ENCODE measurements at places on chromosomes 6 and 20. TPM values are rescaled to one million over a fixed set of nuclear protein-coding genes. Genes with fewer than 3 reads are reported as not detected.
A peak's percentile ranks its signal among the peaks of the same experiment; 100 is the strongest.

GPSM3 gene
- 7.1 TPM for total RNA-seq

RAB5IF gene
- total RNA-seq = 217 TPM

DNA sequence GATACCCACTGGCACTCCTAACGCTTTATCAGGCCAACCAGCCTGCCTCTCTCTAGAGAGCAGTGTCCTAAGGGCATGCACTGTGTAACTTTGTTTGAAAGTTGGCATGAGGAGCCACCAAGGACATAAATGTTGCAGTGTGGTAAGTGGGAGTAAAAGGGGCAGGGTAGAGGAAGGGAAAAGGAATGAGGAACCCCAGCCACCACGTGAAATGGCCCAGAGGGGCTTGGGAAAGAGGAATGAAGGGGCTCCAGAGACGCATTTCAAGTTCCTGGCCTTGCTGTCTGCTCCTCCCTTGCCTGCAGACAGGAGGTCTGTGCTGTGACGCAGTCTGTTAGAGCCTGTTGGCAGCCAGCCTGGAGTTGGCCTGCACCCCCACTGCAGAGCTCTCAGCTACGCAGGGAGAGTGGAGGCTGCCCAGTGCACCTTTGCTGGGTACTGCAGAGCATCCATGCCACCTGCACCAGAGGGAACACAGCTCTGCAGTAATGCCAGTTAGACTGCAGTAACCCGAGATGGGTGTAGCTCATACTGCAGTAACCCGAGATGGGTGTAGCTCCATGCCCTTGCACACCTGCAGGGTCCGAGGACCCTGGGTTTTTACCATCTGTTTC lies 86.8 kb upstream of the SNAP25 start:
- H3K4me3 ChIP-seq = no peak overlapping the region
- no peaks in the 10 kb centered on the region for H3K4me1 ChIP-seq
- no peak overlapping the region for H3K27ac ChIP-seq
- peaks cover 57% of the 10 kb centered on the region for H3K27me3 ChIP-seq

- H3K27me3 ChIP-seq = no peaks in the 10 kb centered on the region
- H3K4me1 ChIP-seq = no peaks in the 10 kb centered on the region
- no peak for DNase-seq
- H3K27ac ChIP-seq = no peak overlapping the region
Measured at GRCh38 chr6:158255275-158255988, 56.8 kb upstream of the TULP4 start.

ADRM1 gene
- total RNA-seq = 487 TPM

GRCh38 chr6:23561732-23562131 lies 564.3 kb upstream of the NRSN1 start:
- H3K4me1 ChIP-seq = no peaks in the 10 kb centered on the region
- no peak for DNase-seq
- no peaks in the 10 kb centered on the region for H3K36me3 ChIP-seq
- H3K27me3 ChIP-seq = no peaks in the 10 kb centered on the region
- H3K27ac ChIP-seq = no peak overlapping the region

DNA sequence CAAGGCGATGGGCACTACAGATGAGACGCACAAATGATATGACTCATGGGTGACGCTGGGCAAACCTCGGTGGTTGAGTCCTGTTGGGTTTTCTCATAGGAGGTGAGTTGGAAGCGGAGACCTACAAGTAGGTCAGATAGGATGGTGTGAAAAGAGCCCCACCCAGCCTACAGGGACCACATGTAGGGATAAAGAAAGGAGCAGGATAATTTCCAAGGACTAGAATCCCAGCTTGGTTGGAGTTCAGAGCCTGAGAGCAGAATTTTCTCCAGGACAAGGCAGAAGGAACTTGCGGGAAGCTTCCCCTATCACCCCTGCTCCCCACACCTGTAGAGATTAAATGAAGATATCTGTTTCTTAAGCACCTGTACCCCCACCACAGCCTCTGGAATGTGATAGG lies 489.7 kb upstream of the CDH4 start:
- no peaks in the 10 kb centered on the region for H3K36me3 ChIP-seq
- H3K27me3 ChIP-seq = no peaks in the 10 kb centered on the region
- H3K4me3 ChIP-seq = no peak overlapping the region
- H3K27ac ChIP-seq = no peak overlapping the region

- H3K4me3 ChIP-seq = no peak overlapping the region
- peaks cover 10% of the 10 kb centered on the region for H3K27me3 ChIP-seq
- no peaks in the 10 kb centered on the region for H3K4me1 ChIP-seq
- H3K36me3 ChIP-seq = no peaks in the 10 kb centered on the region
Measured at GRCh38 chr6:107778265-107778664, 45.8 kb downstream of the SCML4 start.

GRCh38 chr20:41382791-41383305 lies 16.2 kb upstream of the EMILIN3 start:
- no peaks in the 10 kb centered on the region for H3K4me1 ChIP-seq
- no peaks in the 10 kb centered on the region for H3K36me3 ChIP-seq
- H3K27ac ChIP-seq = no peak overlapping the region
- no peak overlapping the region for H3K4me3 ChIP-seq
- no peak for DNase-seq

DNA sequence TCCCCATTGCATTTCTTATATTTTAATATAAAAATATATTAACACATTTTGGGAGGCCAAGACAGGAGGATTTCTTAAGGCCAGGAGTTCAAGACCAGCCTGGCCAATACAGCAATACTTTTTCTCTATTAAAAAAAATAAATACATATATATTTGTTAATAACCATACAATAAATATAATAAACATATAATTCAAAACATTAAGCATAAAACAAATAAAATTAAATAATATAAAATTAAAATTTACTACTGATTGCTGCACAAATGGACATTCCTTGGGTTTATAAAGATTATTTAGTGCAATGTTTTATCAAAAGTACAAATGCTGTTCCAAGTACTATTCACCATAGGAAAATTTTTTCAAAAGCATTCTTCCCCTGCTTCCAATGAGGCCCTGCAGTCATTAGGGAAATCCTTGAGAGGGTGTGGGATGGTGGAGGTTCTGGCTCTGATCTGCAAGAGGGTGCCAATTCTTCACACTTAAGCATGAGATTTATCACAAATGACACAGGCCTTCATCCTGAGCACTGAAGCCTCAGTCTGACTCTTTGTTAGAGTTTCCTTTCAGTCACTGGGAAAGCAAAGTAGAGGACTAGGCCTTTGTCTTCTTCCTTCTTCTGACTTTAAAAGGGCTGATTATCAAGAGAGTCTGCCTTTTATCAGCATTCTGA lies 596.7 kb downstream of the EPM2A start:
- no peak for DNase-seq
- H3K4me3 ChIP-seq = no peak overlapping the region
- H3K27ac ChIP-seq = no peak overlapping the region
- no peaks in the 10 kb centered on the region for H3K27me3 ChIP-seq
- no peaks in the 10 kb centered on the region for H3K36me3 ChIP-seq
- H3K4me1 ChIP-seq = no peaks in the 10 kb centered on the region

GRCh38 chr20:50338479-50339391 lies 148.1 kb downstream of the CEBPB start:
- no peaks in the 10 kb centered on the region for H3K36me3 ChIP-seq
- H3K4me1 ChIP-seq = peaks cover 6% of the 10 kb centered on the region
- no peak overlapping the region for H3K4me3 ChIP-seq
- no peak overlapping the region for H3K27ac ChIP-seq
- no peaks in the 10 kb centered on the region for H3K27me3 ChIP-seq

TSPO2 gene
- total RNA-seq = not detected

DNA sequence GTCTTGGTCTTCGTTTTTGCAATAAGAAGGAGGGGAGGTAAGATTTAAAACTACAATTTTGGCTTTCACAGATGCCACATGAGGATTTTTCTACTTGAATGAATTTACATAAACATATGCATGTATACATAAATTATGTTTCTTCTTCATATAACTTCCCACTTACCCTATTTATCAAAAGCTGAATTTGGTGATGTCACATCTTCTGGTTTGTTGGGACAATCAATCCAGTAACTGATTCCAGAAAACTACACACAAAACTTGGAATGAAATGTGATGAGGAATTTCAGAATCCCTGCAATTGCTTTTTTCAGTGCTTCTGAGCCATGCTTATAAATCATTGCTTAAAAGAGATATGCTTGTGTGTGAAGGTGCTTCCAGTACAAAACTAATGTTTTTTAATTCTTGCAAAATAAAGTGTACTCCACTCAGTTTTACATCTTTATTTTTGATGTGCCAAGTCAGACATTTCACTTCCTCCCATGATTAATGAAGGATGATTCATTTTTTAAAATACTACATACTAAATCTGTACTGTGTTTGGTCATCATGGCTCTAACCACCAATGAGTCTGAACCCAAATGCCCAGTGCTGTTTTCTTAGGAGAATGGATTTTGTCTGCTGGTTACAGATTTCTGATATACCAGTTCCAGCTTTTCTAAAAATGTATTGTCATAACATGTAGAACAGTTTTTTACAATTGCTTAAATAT lies 32.1 kb upstream of the RIN2 start:
- no peak overlapping the region for H3K27ac ChIP-seq
- H3K36me3 ChIP-seq = no peaks in the 10 kb centered on the region
- H3K27me3 ChIP-seq = no peaks in the 10 kb centered on the region
- no peak overlapping the region for H3K4me3 ChIP-seq
- DNase-seq = peak; percentile 59

DNA sequence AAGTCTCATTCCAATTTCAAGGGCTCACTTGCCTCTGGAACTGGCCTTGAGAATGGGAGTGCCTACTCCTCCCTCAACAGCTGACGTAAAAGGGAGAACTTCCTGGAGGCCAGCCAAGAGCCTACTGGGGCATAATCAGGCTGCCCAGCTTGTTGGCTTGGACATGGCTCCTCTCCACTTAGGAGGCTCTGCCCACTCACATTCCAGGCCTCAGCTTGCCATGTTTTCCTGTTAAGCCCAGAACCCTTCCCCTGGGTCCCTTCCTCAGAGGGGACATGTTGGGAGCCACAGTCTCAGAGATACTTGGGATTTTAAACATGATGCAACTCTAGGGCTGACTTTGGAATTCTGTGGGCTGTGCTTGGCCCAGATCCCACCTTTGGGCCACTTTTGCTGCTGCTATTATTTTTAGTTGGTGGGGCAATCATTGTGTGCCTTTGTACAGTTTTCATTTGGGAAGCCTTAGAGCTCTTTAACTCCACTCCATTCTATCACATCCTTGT lies 31.5 kb upstream of the ADTRP start:
- H3K27me3 ChIP-seq = no peaks in the 10 kb centered on the region
- H3K4me1 ChIP-seq = peaks cover 3% of the 10 kb centered on the region
- no peak overlapping the region for H3K27ac ChIP-seq
- no peak overlapping the region for H3K4me3 ChIP-seq

GRCh38 chr20:63703471-63703975 lies 4.3 kb downstream of the ARFRP1 start:
- DNase-seq = no peak
- peaks cover 24% of the 10 kb centered on the region for H3K4me1 ChIP-seq
- no peak overlapping the region for H3K27ac ChIP-seq
- peaks cover 28% of the 10 kb centered on the region for H3K36me3 ChIP-seq

- H3K4me3 ChIP-seq = no peak overlapping the region
- no peak overlapping the region for H3K27ac ChIP-seq
- no peaks in the 10 kb centered on the region for H3K36me3 ChIP-seq
- H3K4me1 ChIP-seq = peaks cover 5% of the 10 kb centered on the region
Measured at GRCh38 chr6:158285656-158286021, 26.6 kb upstream of the TULP4 start.

CPNE1 gene
- total RNA-seq = 274 TPM

- peaks cover 19% of the 10 kb centered on the region for H3K4me1 ChIP-seq
- H3K27me3 ChIP-seq = no peaks in the 10 kb centered on the region
- H3K36me3 ChIP-seq = no peaks in the 10 kb centered on the region
- no peak for DNase-seq
- peak overlapping the region; percentile 66 for H3K27ac ChIP-seq
Measured at GRCh38 chr6:2477666-2478065, 232.3 kb upstream of the GMDS start.

GRCh38 chr20:51650685-51651134 lies 108.2 kb upstream of the NFATC2 start:
- H3K27ac ChIP-seq = no peak overlapping the region
- H3K4me1 ChIP-seq = peaks cover 15% of the 10 kb centered on the region
- H3K4me3 ChIP-seq = no peak overlapping the region
- no peaks in the 10 kb centered on the region for H3K27me3 ChIP-seq
- peaks cover 3% of the 10 kb centered on the region for H3K36me3 ChIP-seq

GRCh38 chr6:135577059-135577538 lies 79.6 kb upstream of the AHI1 start:
- no peak overlapping the region for H3K4me3 ChIP-seq
- no peak for DNase-seq
- no peaks in the 10 kb centered on the region for H3K36me3 ChIP-seq
- no peak overlapping the region for H3K27ac ChIP-seq
- H3K4me1 ChIP-seq = peaks cover 12% of the 10 kb centered on the region

DNA sequence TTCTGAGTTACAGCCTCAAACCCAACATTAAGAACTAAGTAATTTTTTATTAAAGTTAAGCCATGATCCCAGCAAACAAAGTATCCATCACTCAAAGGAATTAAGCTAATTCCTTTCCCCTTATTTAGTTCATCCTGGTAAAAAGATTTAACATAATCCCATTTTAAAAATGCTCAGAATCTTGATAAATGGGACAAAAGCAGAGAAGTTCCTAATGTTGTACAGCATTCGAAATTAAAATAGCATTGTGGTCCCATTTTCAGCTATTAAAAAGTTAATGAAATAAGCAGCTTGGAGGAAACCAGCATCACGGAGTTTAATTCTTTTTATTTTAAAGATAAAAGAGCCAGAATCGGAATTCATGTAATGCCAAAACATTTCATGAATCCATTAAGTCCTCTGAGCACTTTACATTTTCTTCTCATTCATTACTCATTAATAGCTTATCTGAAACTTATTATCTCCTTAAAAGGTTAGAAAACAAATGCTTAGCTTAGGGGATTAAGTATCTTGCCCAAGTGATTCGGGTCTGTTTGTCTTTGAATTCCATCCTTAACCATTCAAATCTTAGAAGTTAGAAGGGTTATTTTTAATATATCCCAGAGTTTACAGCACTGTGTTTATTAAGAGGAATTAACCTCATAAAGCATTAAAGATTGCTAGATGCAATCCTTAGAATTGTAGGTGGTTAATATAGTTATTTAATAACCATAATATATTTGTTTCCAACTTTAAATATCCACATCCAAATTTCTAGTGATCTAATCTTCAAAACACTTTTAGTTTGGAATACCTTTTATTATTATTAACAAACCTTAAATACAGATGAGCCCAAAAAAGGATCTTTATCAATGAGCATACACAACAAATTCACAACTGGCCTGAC lies 11.2 kb downstream of the RBM39 start:
- no peak overlapping the region for H3K27ac ChIP-seq
- no peaks in the 10 kb centered on the region for H3K27me3 ChIP-seq
- peaks cover 91% of the 10 kb centered on the region for H3K36me3 ChIP-seq
- 0 out of 2 replicates have a peak, but pooled peaks cover 8% of the 10 kb centered on the region for H3K4me1 ChIP-seq

GRCh38 chr6:80280262-80281010 lies 174.0 kb downstream of the BCKDHB start:
- no peaks in the 10 kb centered on the region for H3K27me3 ChIP-seq
- no peaks in the 10 kb centered on the region for H3K36me3 ChIP-seq
- peak; percentile 4 for DNase-seq
- no peak overlapping the region for H3K4me3 ChIP-seq
